ENCODE measurements at places on chromosomes 2 and 18. TPM values are rescaled to one million over a fixed set of nuclear protein-coding genes. Genes with fewer than 3 reads are reported as not detected.
A peak's percentile ranks its signal among the peaks of the same experiment; 100 is the strongest.

- H3K27me3 ChIP-seq = no peaks in the 10 kb centered on the region
- H3K27ac ChIP-seq = no peak overlapping the region
- peaks cover 27% of the 10 kb centered on the region for H3K36me3 ChIP-seq
- no peak overlapping the region for H3K4me3 ChIP-seq
Observed at GRCh38 chr2:217795706-217796465, 206.9 kb downstream of the TNS1 start.

- H3K4me3 ChIP-seq = no peak overlapping the region
- DNase-seq = no peak
- H3K27ac ChIP-seq = no peak overlapping the region
- no peaks in the 10 kb centered on the region for H3K27me3 ChIP-seq
Observed at GRCh38 chr2:15607709-15608391, 16.2 kb downstream of the DDX1 start.

DNA sequence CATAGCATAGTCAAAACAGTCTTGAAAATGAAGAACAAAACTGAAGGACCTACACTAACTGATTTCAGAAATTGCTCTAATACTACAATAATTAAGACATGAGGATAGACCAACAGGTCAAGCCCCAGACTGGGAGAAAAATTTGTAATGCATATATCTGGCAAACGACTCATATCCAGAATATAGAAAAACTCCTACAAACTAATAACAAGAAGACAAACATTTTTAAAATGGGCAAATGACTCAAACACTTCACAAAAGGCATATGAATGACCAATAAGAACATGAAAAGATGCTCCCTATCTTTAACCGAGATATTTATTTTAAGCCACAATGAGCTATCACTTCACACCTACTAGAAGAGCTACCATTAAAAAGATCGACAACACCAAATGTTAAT lies 14.2 kb downstream of the TGFBRAP1 start:
- no peaks in the 10 kb centered on the region for H3K36me3 ChIP-seq
- H3K27me3 ChIP-seq = no peaks in the 10 kb centered on the region
- DNase-seq = no peak
- no peak overlapping the region for H3K27ac ChIP-seq
- H3K4me1 ChIP-seq = no peaks in the 10 kb centered on the region

DNA sequence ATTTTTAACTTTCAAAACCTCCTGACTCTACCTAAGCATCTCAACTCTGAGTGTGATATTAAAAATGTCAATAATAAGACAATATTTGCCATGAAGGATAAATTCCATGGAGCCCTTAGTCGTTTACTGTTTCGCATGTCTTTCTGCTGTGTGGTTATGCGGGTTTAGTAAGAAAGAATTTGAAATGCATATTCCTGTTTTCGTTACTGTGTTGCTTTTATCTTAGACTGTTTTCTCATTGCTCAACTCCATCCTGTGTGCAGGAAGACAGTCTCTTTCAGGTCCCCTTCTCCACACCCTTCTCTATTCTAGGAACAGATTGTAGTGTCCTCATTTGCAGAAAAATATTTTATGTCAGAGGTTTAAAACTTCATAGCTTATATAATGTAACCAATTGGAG lies 82.5 kb upstream of the MAP3K20 start:
- H3K4me3 ChIP-seq = no peak overlapping the region
- H3K36me3 ChIP-seq = no peaks in the 10 kb centered on the region
- no peak overlapping the region for H3K27ac ChIP-seq
- no peaks in the 10 kb centered on the region for H3K27me3 ChIP-seq

- no peak overlapping the region for H3K4me3 ChIP-seq
- no peaks in the 10 kb centered on the region for H3K27me3 ChIP-seq
- DNase-seq = no peak
- H3K27ac ChIP-seq = no peak overlapping the region
- peaks cover 4% of the 10 kb centered on the region for H3K4me1 ChIP-seq
- peaks cover 4% of the 10 kb centered on the region for H3K36me3 ChIP-seq
Observed at GRCh38 chr2:112000399-112001135, 54.5 kb upstream of the TMEM87B start.

DNA sequence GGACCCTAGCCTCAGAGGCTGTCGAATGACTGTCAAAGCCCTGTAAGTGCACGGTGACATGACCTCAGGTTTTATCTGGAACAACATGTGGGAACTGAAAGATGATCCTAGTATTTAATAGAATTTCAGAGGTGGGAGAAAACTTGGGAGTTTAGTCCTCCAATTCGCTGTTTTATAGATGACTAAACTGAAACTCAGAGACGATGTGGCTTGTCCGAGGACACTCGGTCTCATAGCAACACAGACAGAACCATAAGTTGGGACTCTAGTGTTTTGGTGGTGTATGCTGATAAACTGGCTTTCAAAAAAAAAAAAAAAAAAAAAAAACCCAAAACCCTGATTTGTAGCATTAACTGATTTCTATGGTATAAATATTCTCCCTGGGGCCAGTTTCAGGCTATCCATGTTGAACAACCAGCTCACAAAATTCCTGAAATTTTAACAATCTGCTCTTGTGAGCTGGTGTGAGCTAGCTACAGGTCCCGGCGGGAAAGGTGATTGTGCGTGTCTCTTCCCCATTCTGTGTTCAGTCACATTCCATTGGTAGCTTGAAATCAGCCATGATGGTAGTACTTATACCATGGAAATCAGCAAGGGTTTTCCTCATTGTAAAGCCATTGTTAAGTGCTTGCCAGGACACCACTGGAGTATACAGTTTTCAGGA lies 195.5 kb upstream of the EPAS1 start:
- H3K4me3 ChIP-seq = no peak overlapping the region
- H3K4me1 ChIP-seq = peaks cover 5% of the 10 kb centered on the region
- no peak for DNase-seq
- no peak overlapping the region for H3K27ac ChIP-seq

DNA sequence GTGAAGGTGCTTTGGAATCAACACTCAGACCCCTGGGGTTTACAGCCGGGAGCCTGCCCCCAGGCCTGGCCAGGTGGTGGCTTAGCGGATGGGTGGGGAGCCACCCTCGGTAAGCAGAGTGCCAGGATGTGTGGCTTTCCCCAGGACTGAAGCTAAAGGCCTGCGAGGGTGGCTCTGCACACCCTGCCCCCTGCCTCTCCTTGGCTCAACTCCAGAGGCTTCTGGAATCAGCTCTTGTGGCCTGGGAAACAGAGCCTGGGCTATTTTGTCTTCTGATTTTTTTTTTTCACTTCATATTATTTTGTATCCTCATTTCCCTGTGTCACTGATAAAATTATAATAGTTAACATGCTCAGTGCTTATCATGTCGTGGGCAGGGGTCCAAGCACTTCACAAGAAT lies 79.8 kb downstream of the RHOB start:
- no peaks in the 10 kb centered on the region for H3K27me3 ChIP-seq
- H3K4me3 ChIP-seq = no peak overlapping the region
- no peaks in the 10 kb centered on the region for H3K36me3 ChIP-seq
- H3K27ac ChIP-seq = no peak overlapping the region
- H3K4me1 ChIP-seq = peaks cover 37% of the 10 kb centered on the region
- peak; percentile 33 for DNase-seq

DNA sequence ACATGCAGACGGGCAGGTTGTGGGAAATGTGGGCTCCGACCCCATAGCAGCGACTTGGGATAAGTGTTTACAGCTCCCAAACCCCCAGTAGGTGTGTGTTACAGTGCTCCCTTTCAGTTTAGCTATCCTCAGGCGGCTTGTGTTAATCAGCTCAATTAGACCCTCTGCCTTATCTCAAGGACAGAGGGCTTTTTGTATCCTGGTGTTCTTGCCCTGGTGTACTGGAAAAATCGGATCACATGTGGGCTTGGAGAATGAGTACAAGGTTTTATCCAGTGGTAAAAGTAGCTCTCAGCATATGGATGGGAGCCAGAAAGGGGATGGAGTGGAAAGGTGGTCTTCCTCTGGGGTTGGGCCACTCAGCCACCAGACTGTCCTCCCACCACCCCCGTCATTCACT lies 264.7 kb upstream of the SYT4 start:
- H3K4me1 ChIP-seq = no peaks in the 10 kb centered on the region
- no peak for DNase-seq
- no peak overlapping the region for H3K27ac ChIP-seq
- no peak overlapping the region for H3K4me3 ChIP-seq
- H3K36me3 ChIP-seq = no peaks in the 10 kb centered on the region
- H3K27me3 ChIP-seq = no peaks in the 10 kb centered on the region

GRCh38 chr2:239590995-239591915 lies 190.4 kb upstream of the HDAC4 start:
- peaks cover 10% of the 10 kb centered on the region for H3K4me1 ChIP-seq
- H3K36me3 ChIP-seq = no peaks in the 10 kb centered on the region
- no peak overlapping the region for H3K27ac ChIP-seq
- H3K27me3 ChIP-seq = no peaks in the 10 kb centered on the region
- no peak overlapping the region for H3K4me3 ChIP-seq

- H3K27me3 ChIP-seq = no peaks in the 10 kb centered on the region
- peak overlapping the region; percentile 88 for H3K27ac ChIP-seq
- no peaks in the 10 kb centered on the region for H3K36me3 ChIP-seq
- peak; percentile 72 for DNase-seq
- H3K4me1 ChIP-seq = peaks cover 52% of the 10 kb centered on the region
- H3K4me3 ChIP-seq = no peak overlapping the region
Observed at GRCh38 chr18:50726960-50727589, 92.7 kb downstream of the MRO start.

- H3K27me3 ChIP-seq = no peaks in the 10 kb centered on the region
- H3K36me3 ChIP-seq = no peaks in the 10 kb centered on the region
- DNase-seq = no peak
Observed at GRCh38 chr2:63438181-63438580, 150.1 kb downstream of the WDPCP start.

DNA sequence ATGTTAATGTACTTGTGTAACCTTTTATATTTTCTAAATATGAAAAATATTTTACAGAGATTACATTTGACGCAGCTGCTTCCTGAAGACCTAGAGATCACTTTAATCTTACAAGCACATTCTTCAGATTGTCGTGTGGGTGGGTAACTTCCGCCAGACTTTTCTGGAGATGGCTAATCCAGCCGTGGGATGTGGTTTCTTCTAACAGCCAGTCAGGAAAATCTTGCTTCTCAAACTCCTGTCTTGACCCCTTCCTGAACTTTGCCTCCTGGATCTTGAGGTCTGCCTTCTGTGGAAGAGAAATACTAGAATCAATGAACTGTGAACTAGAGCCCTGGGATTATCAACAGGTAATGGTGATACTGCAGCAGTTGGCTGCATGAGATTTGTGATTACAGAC lies 401.6 kb upstream of the TNP1 start:
- no peaks in the 10 kb centered on the region for H3K27me3 ChIP-seq
- H3K4me3 ChIP-seq = no peak overlapping the region
- no peaks in the 10 kb centered on the region for H3K36me3 ChIP-seq

DNA sequence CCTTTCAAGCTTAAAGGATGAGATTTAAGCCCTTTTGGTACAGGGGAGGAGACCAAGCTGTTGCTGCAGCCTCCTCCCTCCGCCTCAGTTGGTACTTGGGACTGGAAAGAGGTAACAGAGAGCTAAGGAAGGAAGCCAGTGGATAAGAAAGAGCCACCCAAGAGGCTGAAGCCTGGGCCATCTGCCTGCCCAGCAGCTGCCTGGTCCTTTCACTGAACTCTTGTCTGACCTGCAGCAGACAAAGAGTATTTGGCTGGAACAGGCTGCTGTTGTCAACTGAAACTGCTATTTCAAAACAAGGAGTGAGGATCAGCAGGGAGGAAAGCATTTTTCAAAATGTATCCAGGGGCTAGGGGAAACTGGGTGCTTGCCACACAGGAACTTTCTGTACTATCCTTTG lies 30.3 kb downstream of the TNS1 start:
- peaks cover 20% of the 10 kb centered on the region for H3K4me1 ChIP-seq
- DNase-seq = peak; percentile 57
- H3K36me3 ChIP-seq = peaks cover 13% of the 10 kb centered on the region
- H3K27me3 ChIP-seq = no peaks in the 10 kb centered on the region
- H3K4me3 ChIP-seq = no peak overlapping the region
- no peak overlapping the region for H3K27ac ChIP-seq

GRCh38 chr18:58624011-58624410 lies 4.9 kb downstream of the ALPK2 start:
- H3K27ac ChIP-seq = no peak overlapping the region
- no peak overlapping the region for H3K4me3 ChIP-seq
- no peaks in the 10 kb centered on the region for H3K36me3 ChIP-seq

DNA sequence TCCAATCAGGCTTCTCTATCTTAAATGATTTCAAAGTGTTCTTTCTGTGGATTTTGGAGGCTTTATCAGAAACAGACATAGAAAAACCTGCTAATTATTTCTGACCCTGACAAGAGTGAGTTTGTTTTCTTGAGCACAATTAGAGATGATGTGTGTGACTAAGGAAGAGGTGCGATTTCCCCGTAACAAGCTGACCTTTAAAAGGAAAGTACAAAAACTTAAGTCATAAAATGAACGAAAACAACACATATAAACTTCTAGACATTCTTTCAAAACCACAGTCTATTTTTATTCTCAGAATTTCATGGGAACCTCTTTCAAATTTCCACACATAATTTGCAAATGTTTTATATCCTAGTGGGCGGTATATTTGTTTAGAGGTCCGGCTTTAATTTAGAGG lies 604.8 kb downstream of the CPS1 start:
- no peaks in the 10 kb centered on the region for H3K4me1 ChIP-seq
- DNase-seq = no peak
- no peak overlapping the region for H3K4me3 ChIP-seq
- no peak overlapping the region for H3K27ac ChIP-seq
- no peaks in the 10 kb centered on the region for H3K27me3 ChIP-seq
- no peaks in the 10 kb centered on the region for H3K36me3 ChIP-seq

- H3K27me3 ChIP-seq = no peaks in the 10 kb centered on the region
- no peak overlapping the region for H3K4me3 ChIP-seq
- DNase-seq = peak; percentile 39
- no peaks in the 10 kb centered on the region for H3K36me3 ChIP-seq
- H3K27ac ChIP-seq = peak overlapping the region; percentile 75
Observed at GRCh38 chr2:45826460-45826859, 175.0 kb downstream of the PRKCE start.

GRCh38 chr18:77177009-77177408 lies 44.4 kb upstream of the MBP start:
- no peak for DNase-seq
- H3K27ac ChIP-seq = no peak overlapping the region
- H3K27me3 ChIP-seq = no peaks in the 10 kb centered on the region
- H3K4me1 ChIP-seq = peaks cover 17% of the 10 kb centered on the region

- H3K36me3 ChIP-seq = no peaks in the 10 kb centered on the region
- DNase-seq = peak; percentile 65
- no peaks in the 10 kb centered on the region for H3K4me1 ChIP-seq
Observed at GRCh38 chr2:129483366-129483765, 496.1 kb upstream of the RAB6C start.

DNA sequence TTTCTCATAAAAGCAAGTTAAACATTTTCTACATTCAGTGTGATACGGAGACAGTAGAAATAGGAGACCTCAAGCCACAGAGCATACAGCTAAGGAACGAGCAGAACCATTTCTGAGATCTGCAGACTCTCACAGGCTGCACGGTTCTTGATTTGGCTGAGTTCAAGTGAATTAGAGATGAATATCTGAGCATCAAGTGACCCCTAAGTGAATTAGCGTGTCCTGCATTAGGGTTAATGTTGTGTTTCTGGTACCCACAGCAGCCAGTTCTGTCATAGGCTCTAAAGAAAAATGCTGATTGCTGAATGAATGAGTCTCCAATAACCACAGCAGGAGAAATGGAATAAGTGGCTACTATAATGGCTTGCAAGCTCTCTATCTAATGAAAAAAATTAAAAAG lies 265.9 kb upstream of the SYT4 start:
- H3K4me1 ChIP-seq = no peaks in the 10 kb centered on the region
- no peak overlapping the region for H3K4me3 ChIP-seq
- H3K27ac ChIP-seq = no peak overlapping the region
- no peaks in the 10 kb centered on the region for H3K27me3 ChIP-seq
- H3K36me3 ChIP-seq = no peaks in the 10 kb centered on the region

Gene RRM2
- 12.2 TPM for total RNA-seq

Gene PMAIP1
- total RNA-seq = 27.4 TPM

Gene SPHKAP
- 26.2 TPM for total RNA-seq

Gene ACADL
- total RNA-seq = 5.2 TPM

Gene PPM1G
- total RNA-seq = 39.0 TPM

Gene UGT1A3
- total RNA-seq = not detected

Gene LAMA3
- 6.3 TPM for total RNA-seq

Gene LRP1B
- 0.84 TPM for total RNA-seq

Gene CTLA4
- total RNA-seq = 0.31 TPM

Gene MOCOS
- total RNA-seq = 0.13 TPM

All from muscle of leg (tissue), 16 donors.